ENCODE measurements at places on chromosomes 5 and 9.

GRCh38 chr9:80968611-80969010 lies 720.7 kb downstream of the TLE1 start:
- no peak for DNase-seq

GRCh38 chr9:128987805-128988204 lies 40.3 kb downstream of the NUP188 start:
- no peak for DNase-seq

- no peak for DNase-seq
Measured at GRCh38 chr5:148970876-148971275, 92.0 kb downstream of the SH3TC2 start.

DNA sequence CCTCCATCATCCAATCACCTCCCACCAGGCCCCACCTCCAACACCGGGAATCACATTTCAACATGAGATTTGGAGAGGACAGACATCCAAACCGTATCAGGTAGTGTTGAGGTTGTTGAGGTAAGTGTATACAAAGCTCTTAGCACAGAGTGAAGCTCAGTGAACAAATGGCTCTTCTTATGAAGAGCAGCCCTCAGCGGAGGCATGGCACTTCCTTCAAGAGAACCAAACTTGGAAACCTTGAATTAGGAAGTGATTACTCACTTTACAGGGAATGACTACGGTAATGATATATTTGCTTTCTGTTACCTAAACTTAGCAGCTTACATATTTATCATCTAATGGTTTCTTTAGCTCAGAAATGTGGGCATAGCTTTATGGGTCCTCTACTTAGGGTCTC lies 92.8 kb downstream of the IQGAP2 start:
- DNase-seq: no peak

DNA sequence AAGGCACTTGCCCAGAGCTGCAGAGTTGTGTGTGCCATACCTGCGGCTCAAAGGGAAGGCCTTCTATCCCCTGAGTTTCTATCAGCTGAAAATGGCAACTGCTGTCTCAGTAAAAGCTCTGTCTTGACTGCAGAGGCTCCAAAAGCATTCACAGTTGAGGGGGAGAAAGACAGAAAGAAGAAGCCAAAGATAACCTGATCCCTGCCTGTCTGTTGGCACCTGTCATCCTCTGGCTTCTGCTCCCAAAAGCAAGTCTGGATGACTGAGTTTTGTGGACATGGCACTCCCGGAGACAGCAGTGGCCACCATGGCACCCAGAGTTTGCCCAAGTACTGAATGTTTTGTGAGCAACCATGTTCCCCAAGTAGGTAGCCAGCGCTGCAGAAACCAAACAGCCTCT lies 176.6 kb downstream of the NR3C1 start:
- no peak for DNase-seq

DNA sequence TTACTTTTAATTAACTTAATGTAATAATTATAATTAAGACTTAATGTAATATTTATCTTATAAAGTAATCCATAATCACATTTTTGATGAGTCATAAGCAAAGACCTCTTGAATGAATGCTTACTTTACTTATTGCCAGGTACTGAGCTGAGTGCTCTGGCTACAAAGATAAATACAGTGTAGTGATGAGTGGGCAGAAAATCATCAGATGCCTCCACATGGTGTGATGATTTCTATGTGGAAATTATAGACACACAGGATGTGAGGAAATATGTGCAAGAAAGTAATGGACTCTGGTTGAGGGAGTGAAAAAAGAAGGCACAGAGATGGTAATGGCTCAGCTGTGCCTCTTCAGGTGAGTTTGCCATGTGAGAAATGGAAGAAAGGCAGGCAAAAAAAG lies 422.6 kb upstream of the CD180 start:
- DNase-seq: no peak

GRCh38 chr5:33153372-33153771 lies 287.4 kb upstream of the TARS1 start:
- DNase-seq: no peak

- peak; percentile 27 for DNase-seq
Measured at GRCh38 chr5:132102101-132102701, 28.6 kb downstream of the CSF2 start.

- no peak for DNase-seq
Measured at GRCh38 chr9:108634204-108634603, 221.6 kb downstream of the ACTL7B start.

GRCh38 chr5:156339139-156339841 lies 12.3 kb downstream of the SGCD start:
- no peak for DNase-seq

- no peak for DNase-seq
Measured at GRCh38 chr9:116178481-116179211, 25.1 kb downstream of the PAPPA start.

GRCh38 chr5:123001808-123002207 lies 34.7 kb downstream of the PPIC start:
- DNase-seq: no peak

- DNase-seq: no peak
Measured at GRCh38 chr5:81303563-81303962, 2.2 kb downstream of the ZCCHC9 start.

DNA sequence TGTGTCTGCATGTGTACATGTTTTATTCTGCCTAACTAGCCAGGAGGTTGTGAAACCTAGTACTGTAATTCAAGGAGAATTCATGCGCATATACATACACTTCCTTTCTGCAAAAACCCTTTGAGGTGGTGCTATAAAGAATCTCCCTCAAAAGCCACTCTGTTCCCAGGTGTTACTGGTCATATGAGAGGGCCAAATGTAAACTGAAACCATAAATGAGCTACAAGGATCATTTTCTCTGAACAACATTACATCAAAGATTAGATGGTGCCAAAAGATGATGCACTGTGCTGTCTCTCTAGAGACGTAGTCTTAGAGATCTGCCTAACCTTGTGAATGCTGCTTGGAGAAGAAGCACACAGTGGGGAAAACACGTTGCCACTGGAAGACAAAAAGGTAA lies 15.7 kb downstream of the NREP start:
- DNase-seq: no peak

DNA sequence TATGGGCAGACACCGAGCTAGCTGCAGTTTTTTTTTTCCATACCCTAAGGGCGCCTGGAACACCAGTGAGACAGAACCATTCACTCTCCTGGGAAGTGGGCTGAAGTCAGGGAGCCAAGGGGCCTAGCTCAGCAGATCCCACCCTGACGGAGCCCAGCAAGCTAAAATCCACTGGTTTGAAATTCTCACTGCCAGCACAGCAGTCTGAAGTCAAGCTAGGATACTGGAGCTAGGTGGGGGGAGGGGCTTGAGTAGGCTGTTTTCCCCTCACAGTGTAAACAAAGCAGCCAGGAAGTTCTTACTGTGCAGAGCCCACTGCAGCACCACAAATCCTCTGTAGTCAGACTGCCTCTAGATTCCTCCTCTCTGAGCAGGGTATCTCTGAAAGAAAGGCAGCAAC lies 151.7 kb upstream of the HCN1 start:
- DNase-seq: no peak

DNA sequence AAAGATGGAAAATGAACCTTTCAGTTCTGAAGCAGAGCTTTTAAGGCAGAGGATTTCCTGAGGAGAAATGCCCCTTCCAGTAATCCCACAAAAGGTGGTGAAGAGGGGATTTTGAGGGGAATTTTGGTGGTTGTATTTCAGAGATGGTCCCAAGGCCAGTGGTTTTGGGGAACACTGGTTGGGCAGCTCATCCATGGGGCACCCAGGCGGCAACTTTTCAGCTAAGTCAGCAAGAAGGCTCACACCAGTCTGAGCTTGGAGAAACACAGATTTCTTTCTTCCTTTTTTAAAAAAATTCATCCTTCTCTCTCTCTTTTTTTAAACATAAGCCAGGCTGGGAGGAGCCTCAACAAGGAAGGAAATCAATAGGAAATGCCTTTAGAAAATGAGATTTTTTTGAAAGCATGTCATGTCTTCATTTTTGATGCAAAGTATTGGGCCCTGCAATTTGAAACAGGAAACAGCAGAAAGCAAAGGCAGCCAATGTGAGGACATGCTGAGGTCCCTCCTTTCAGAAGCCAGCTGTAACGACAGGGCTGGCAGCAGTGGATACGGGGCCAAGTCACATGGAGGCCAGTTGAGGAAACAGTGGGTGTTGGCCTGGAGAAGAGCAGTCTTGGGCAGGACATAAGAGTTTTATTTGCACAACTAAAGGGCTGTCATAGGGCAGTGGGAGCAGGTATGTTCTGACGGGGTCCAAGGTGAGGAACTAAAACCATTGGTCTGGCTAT lies 155.3 kb upstream of the KLF4 start:
- DNase-seq: no peak

GRCh38 chr9:124006448-124007361 lies 4.9 kb upstream of the LHX2 start:
- no peak for DNase-seq

GRCh38 chr9:114164191-114164794 lies 9.0 kb downstream of the COL27A1 start:
- DNase-seq: no peak

DNA sequence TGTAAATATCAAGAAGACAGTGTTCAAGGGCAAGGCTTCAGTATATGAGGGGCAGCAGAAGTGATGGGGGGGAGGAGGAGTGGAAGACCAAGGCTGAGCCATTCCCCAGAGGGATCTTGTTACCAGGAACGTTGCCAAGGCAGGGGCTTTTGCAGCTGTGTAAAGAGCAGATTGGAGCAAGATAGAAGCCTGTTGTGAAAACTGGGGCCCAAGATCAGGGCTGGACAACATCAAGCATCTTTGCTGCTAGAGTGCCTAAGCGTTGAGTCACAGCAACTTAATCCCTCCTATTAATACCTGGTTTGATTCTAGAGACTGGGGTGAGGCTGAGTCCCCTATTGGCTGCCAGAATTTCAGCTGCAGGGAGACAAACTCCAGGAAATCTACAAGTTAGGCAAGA lies 18.4 kb upstream of the ERCC6L2 start:
- no peak for DNase-seq

DNA sequence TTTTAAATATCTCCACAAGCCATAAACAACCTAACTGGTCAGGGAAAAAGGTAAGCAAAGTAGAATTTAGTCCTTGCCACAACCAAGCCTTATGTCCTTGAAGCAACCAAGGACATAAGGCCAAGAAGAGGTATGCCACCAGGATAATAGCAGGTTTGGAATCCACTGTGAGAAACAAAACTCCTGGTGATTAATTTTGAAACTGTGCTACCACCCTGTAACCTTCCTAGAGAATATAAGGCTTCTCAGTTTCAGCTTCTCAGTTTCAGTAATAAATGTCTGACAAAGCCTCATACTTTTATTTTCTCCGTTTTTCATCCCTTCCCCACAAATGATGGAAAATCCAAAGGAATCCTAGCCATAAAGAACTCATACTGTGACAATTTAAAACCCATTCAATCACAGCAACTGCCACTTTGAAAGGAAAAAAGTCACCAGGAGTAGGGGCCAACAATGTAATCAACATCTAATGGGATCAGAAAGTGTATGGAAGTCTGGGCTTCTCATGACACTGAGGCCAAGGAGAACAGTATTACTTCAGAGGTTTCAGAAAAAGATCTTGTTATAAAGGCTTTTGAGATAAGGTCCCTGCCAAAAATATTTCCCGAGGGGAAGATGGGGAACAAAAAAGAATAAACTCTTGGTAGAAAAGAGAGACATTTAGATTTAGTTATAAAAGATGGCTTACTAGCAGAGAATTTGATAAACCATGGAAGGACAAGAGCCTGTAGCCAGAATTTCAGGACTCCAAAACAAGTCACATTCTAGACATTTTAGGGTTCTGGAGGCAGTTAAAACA lies 189.2 kb downstream of the TSSK1B start:
- no peak for DNase-seq

GRCh38 chr5:61788548-61788947 lies 456.5 kb downstream of the ZSWIM6 start:
- DNase-seq: no peak

GRCh38 chr5:132293992-132294727 lies at the start of gene SLC22A4:
SLC22A4 (plus strand) TSS chr5:132294394; CDS start chr5:132294617, 223 bp downstream.
- peak; percentile 57 for DNase-seq

GRCh38 chr9:120413121-120414048 lies 166.6 kb downstream of the CDK5RAP2 start:
- DNase-seq: no peak

- DNase-seq: no peak
Measured at GRCh38 chr5:159410480-159410879, 80.2 kb upstream of the IL12B start.

GRCh38 chr5:170145462-170145861 lies 39.8 kb downstream of the FOXI1 start:
- DNase-seq: no peak

- DNase-seq: no peak
Measured at GRCh38 chr9:95063300-95063699, 254.2 kb downstream of the FANCC start.

GRCh38 chr5:133273661-133274596 lies 222.1 kb downstream of the HSPA4 start:
- no peak for DNase-seq

- DNase-seq: no peak
Measured at GRCh38 chr5:178257650-178258049, 25.0 kb upstream of the PHYKPL start.

- no peak for DNase-seq
Measured at GRCh38 chr9:126856326-126856877, 4.0 kb upstream of the ZBTB34 start.

DNA sequence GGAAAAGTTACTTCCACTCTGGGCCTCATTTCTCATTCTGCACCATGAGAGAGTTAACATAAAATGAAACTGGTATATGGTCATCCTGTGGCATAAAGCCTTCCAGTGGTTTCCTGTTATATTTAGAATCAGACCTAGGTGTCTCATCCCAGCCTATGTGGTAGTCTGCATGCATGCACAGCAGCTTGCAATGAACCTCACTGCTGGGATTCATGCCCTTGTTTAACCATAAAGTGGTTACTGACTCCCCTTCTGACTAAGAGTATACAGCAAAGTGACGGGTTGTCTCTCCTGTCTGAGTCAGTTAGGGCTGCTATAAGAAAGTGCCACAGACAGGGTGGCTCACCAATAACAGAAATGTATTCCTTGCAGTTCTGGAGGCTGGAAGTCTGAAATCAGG lies 14.7 kb upstream of the TDRD7 start:
- DNase-seq: no peak

DNA sequence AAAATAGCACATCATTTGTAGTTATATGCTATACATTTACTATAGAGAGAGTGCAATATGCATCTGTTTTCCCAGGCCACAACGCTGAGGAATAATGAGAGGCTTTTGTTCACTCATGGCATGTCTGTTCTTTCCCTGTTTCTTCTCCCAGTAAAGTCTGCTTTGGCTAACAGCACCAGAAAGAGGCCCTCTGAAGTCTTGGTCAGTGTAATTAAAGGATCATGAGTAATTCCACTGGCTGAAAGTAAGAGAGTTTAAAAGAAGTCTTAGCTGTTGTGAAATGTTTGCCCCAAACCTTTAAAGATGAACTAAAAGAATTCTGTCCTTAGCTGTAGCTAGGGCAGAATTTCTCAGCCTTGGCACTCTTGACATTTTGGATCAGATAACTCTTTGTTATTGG lies 228.8 kb downstream of the TLE4 start:
- no peak for DNase-seq
